ENCODE measurements at places on chromosomes 4 and X.

- DNase-seq: no peak
Observed at GRCh38 chr4:186936496-186937375, 213.1 kb upstream of the FAT1 start.

DNA sequence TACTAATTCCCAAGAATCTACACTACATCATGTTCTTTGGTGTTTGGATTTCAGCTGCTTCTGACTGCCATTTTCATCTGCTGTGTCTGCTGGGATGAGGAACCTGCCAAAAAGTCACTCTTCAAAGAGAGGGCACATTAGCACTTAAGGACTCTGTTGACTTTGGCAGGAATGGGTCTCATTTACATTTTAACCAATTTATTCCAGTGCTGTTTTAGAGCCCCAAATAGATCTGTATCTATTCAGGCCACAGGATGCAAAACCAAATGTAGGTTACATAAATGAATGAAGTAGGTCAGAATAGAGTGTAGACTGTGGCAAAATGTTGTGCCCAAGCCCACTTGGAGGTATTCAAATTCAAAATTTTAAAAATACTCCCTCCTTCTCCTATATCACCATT, 14.4 kb downstream of the TXK start:
- DNase-seq: peak; percentile 41

- DNase-seq: no peak
Observed at GRCh38 chr4:100069207-100069606, 119.1 kb upstream of the H2AZ1 start.

GRCh38 chr4:65370709-65371108, 299.6 kb downstream of the EPHA5 start:
- DNase-seq: no peak

Data from NCI-H1092 (cell line).